ENCODE measurements at places on chromosomes 3 and 15.

GRCh38 chr3:197811343-197811742, 20.3 kb downstream of the LRCH3 start:
- no peak for DNase-seq

DNA sequence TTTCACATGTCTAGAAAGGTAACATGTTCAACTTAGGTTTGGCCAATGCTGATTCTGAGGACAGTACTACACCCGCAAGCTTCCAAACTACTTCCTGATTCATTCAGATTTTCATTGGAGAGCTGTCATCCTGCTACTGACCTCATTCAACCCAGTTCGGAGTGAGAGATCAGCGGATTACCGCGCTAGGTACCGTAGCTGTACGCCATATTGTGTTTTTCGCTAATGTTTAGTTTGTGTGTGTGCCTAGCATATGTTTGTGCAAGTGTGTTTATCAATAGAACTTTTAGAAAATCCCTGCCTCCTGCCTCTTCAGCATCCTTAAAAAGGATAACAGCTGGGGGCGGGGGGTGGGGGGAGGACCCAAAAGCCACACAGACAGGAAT, 1.1 kb downstream of the ZBTB20 start:
- DNase-seq: peak; percentile 50

GRCh38 chr3:43075904-43076661, 29.8 kb downstream of the POMGNT2 start:
- DNase-seq: no peak

- no peak for DNase-seq
Measured at GRCh38 chr3:127800508-127800907, 21.8 kb downstream of the MGLL start.

GRCh38 chr3:194731506-194732073, 45.9 kb downstream of the FAM43A start:
- DNase-seq: no peak

Data from RWPE1 (cell line).